ENCODE measurements at places on chromosomes 5 and 9.

DNA sequence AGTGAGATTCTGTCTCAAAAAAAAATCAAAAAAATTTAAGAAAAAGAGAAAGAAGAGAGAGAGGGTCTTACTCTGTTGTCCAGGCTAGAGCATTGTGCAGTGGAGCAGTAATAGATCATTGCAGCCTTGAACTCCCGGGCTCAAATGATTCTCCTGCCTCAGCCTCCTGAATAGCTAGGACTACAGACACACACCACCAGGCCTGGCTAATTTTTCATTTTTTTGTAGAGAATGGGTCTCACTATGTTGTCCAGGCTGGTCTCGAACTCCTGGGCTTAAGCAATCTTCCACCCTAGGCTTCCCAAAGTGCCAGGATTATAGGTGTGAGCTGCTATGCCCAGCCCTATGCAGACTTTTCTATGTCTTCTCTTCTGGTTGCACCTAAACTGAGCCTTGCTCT lies 25.0 kb downstream of the RRAGA start:
- DNase-seq: no peak

DNA sequence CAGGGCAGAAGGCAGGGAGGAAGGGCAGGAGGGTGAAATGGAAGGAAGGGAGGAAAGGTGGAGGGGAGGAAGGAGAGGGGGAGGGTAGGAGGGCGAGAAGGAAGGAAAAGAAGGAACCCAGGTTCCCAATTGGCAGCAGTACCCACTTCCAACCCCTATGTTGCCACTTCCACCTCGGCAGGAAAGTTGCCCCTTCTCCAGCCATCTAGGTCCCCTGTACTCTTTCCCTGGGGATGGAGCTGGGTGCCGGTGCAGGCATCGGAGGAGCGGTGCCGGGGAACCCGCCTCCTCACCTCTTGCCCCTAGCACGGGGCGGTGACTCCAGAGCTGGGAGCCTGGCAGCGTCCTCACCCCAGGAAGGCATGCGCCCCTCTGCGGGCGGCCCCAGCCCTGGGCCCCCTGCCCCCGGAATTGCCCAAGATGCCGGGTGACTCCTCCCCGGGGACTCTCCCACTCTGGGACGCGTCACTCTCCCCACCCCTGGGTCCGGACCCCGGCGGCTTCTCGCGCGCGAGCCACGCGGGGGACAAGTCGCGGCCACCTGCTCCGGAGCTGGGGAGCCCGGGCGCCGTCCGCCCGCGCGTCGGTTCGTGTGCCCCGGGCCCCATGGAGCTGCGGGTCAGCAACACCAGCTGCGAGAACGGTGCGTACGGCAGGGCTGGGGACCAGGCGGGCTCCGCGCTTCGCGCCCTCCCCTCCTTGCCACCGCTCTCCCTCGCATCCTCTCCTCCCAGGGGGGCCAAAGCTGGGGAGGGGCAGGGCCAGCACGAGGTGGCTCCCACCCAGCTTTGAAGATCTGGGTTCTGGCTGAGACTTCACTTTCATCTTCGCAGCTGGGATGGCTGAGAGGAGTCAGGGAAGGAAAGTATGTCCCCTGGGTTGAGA lies at the start of gene NIPAL4:
NIPAL4 (plus strand) TSS at position 499 of the 885 bp plus-strand sequence; CDS start at position 607, 108 bp downstream.
- DNase-seq: no peak

GRCh38 chr5:121963392-121963791 lies 1.6 kb downstream of the SRFBP1 start:
- no peak for DNase-seq

GRCh38 chr9:118209343-118209742 lies 505.1 kb downstream of the TLR4 start:
- no peak for DNase-seq

DNA sequence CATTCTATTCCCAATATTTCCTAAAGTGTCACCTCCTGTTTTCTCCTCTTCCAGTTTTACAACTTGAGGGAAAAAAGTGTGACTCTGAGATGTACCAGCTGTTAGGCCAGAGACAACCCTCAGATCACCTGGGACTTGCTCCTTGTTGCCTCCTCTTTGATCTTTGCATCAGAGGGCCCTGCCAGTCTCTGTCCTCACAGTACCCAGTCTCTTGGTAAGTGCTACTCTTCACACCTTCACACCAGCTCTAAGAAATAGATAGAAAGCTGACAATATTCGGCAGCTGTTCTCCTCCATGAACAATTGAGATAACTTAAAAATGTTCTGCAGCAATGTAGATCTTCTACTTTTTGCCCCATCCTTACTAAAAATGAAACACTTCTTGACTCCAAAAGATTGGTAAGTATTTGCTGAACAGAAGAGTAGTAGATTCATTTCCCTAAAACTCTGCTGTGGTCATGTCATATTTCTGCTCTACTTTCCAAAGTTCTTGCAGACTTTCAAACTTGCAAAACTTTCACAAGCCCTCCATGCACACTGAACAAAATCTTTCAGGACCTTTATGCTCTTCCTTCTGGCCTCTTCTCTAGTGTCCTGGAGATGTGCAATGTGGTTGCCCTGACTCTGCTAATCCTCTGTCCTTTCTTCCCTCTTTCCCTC lies 188.6 kb downstream of the SNX18 start:
- no peak for DNase-seq

DNA sequence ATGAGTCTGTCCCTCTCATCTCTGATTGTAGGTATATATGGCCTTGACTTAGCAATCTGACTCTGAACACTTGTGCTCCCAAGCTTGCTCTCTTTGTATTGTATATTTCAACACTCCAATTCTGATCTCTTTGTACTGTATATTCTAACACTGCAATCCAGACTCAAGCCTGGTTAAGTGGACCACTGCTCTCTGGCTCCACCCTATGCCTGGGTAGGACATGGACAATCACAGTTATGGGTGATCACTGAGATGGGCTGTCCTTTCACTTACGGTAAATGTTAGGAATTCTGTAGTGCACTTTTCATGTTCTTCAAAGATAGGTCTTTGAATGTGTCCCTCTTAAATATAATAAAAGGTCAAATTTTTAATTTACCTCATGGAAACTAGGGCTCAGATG lies 165.1 kb downstream of the TLR4 start:
- no peak for DNase-seq

- no peak for DNase-seq
Measured at GRCh38 chr9:84945878-84946538, 276.5 kb downstream of the NTRK2 start.

- DNase-seq: no peak
Measured at GRCh38 chr5:164148292-164148691, 642.9 kb downstream of the MAT2B start.

GRCh38 chr9:136578915-136579649 lies 33.2 kb upstream of the NOTCH1 start:
- DNase-seq: no peak

GRCh38 chr9:136856079-136856476 lies 3.9 kb downstream of the MAMDC4 start:
- DNase-seq: no peak

DNA sequence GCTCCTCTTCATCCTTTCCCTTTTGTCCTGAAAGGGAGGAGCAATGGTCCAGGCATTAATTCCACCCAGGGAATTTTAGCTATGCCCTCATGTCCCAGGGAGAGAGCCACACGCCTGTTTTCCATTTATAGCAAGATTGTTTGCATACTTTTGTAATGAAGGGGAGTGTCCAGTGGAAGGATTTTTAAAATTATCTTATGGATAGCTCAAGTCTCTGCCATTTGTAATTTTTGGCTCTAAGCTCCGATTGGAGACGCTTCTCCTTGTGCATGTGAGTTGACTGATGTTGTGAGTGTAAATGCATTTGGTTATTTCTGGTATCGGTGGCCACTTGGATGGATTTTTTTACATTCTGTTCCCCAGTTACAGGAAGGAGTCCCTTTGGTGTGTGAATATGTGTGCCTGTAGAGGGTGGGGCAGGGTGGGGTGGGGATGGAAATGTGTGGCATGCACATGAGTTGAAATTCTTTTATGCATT lies 7.2 kb upstream of the RPL26L1 start:
- no peak for DNase-seq

DNA sequence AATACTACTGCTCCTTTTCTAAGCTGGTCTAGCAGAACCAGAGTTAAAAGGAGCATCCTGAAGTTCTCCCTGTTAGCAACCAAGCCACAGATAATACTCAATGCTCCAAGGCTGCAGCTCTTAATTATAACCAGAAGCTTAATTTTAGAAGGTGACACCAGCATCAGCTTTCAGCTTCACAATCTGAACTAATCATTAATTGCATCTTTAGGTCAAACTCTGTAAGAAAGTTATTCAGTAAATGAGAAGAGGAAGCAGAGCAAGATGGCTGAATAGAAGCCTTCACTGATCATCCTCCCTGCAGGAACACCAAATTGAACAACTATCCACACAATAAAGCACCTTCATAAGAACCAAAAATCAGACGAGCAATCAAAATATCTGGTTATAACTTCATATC lies 38.5 kb downstream of the APBA1 start:
- DNase-seq: no peak

DNA sequence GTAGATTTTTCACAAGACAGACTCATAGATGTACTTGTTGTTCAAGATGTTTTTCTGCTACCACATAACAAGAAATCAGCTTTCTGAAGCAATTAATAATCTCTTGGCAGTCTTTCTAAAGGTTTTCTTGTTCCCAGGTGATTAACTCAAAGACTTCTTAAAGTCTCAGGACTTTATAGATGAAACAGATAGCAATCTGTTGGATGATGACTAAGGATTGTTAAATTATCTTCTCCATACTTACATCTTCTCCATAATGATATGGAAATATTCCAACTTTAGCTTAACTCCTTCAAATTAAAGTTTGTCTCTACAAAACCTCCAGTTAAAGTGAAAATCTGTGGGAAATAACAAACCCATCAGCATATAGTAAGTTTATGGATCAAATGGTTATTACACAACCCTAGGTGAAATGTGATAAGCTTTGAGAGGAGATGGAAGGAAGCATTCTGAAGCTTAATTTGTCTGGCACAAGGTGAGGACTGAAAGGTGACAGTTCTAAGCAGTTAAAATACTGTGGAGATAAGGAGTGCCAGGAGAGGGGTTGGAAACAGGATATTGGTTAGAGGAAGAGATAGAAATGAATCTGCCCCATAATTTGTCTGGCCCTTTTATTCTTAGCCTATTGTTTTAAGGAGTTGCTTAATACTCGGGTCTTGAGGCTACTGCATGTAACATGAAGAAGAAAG lies 326.7 kb downstream of the ADGRV1 start:
- DNase-seq: no peak

DNA sequence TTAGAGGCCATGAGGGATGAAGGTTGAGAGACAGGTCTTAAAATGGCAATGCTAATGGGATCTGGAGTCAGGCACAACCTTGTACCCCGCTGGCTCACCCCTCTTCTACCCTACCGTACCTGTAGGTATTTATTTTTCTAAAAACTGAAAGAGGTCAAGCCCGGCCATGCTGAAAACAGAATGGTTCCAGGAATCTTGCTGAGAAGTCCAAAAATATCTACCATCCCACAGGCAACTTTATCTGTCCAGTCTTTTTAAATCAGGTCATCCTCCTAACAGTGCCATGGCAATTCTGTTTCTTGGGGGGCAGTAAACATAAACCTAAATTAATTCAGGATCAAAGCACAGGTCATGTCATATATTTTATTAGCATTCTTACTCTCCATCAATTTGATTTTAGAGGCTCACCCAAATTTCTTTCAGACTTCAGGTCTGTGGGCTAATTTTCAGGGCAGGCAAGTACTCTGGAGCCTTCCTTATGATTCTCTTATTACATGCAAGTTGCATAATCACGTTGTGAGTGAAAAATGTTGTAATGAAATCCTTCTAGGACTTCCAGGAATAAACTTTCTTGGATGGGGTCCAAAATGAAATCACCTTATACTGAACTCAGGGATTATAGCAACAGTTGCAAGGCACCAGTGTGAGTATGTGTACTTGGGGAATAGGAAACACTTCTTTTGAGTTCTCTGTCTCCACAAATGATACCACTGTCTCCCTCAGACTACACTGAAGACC lies 102.7 kb upstream of the NREP start:
- DNase-seq: no peak

DNA sequence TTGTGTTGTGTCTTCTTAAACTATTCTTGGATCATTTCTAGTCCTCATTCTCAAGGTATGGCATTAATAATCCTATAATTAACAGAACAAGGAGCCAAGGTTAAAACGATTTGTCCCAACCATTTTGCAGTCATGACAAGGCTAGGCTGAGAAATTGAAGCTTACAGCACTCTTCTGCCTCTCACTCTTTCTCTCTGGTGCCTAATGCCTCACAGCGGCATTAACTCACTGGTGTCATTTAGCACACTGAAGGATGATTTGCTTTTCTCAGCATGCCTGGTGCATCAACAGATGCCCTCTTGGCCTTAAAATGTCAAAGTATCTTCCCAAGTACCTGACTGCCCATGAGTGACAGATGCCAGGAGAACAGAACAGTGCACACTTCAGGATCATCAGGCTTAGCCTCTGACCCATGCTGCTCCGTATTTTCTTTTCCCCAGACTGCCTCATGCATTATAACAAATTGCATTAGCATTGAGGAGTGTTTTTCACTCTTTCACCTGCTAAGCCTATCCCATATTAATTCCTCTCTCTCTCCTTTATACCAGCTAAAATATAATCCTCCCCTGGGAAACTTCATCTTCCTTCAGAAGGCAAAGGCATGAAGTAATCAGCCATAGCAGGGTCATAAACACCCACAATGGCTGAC lies 61.1 kb upstream of the SV2C start:
- DNase-seq: no peak

- peak; percentile 1 for DNase-seq
Measured at GRCh38 chr5:56264417-56265025, 31.4 kb upstream of the ANKRD55 start.

DNA sequence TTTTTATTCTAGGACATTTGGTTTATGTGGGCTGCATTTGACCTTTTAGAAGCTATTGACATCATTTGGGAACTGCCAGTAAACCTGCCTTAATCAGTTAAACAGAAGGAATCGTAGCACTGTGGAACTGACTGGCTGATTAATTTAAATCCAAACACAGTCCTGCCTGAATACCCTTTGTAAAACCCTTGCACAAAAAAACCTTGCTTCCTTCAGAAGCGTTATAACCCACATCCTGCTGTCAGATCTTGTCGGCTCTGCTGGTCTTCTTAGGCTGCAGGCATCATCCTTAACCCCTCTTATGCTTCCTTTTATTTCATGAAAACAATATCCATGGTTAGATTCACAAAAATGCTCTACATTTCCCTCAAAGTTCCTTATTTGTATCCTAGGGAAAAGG lies 46.3 kb downstream of the PAM start:
- no peak for DNase-seq

- DNase-seq: no peak
Measured at GRCh38 chr5:74507370-74508005, 133.0 kb downstream of the ENC1 start.

- no peak for DNase-seq
Measured at GRCh38 chr9:130110166-130110565, 56.5 kb downstream of the GPR107 start.

- DNase-seq: no peak
Measured at GRCh38 chr9:7601739-7602138, 197.8 kb downstream of the DMAC1 start.

- DNase-seq: no peak
Measured at GRCh38 chr9:128614728-128615127, 41.9 kb downstream of the DYNC2I2 start.

GRCh38 chr5:55438998-55439397 lies 95.8 kb downstream of the PLPP1 start:
- no peak for DNase-seq

Measured in stimulated activated CD4-positive, alpha-beta T cell treated with anti-CD3 and anti-CD28 coated beads, Interleukin-1b, Interleukin-23, amount 100 ng/mL, for 1 hour (primary cell).